Stimulated activated CD4-positive, alpha-beta T cell treated with anti-CD3 and anti-CD28 coated beads, Interleukin-1b, Interleukin-23, amount 100 ng/mL, for 1 hour (primary cell): ENCODE measurements at places on chromosomes 6 and 20.

DNA sequence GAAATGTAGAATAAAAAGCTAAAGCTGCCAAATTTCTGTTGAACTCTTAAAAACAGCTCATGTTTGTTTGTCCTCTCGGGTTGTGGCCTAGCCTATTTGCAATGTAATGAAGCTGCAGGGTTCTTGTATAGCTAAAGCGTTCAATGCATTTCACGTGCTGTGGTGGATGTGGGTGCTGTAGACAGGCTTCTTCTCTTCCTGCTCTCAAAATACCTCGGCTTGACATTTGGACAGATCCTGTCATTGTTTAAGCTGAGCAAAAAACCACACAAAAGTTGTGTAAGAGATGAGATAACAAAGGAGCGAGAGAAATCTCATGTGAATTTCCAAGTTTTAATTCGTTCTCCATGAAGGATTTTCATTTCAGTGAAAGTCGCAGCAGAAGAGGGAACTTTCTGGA lies 196.3 kb upstream of the UST start:
- DNase-seq, result no peak

- DNase-seq, result no peak
Measured at GRCh38 chr20:36415475-36416002, 109.4 kb downstream of the DLGAP4 start.

- no peak for DNase-seq
Measured at GRCh38 chr6:45647341-45648261, 269.9 kb upstream of the SUPT3H start.

DNA sequence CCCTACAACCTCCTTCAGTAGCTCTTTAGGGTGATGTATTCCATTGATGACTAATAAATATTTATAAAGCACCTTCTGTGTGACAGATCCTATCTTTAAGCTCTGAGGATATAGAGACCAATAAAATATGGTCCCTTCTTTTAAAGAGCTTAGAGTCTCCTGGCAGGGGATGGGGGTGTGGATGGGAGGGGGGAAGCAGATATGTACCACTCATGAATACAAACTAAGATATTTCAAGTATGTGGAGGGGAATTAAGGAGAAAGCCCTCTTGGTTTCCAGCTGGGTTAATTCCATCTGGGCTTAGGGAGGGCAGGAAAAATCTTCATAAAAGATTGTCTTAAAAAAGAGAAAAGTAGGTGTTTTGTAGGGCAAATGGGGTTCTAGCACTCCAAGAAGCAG lies 21.6 kb upstream of the FBXO9 start:
- no peak for DNase-seq

GRCh38 chr6:112221561-112221960 lies 32.8 kb downstream of the LAMA4 start:
- no peak for DNase-seq

GRCh38 chr6:161220346-161220745 lies 53.5 kb downstream of the AGPAT4 start:
- no peak for DNase-seq
